ENCODE measurements at places on chromosomes 11 and 22.

- DNase-seq: no peak
Measured at GRCh38 chr11:119847853-119848252, 118.9 kb upstream of the NECTIN1 start.

DNA sequence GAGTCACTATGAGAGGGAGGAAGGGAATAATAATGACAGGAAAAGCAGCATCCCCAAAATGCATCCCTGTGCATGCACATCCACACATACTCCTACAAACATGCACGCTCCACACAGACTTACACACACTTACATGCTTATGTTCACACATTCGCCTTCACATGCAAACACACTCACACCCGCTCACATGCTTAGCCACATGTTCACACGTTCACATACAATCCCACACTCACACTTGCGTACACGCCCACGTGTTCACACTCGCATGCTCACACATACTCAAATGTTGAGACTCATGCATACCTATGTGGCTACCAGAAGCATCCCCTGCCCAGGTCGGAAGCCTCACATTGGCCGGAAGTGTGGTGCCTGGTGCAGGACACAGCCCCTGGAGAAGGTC, 372.1 kb downstream of the MN1 start:
- DNase-seq: no peak

DNA sequence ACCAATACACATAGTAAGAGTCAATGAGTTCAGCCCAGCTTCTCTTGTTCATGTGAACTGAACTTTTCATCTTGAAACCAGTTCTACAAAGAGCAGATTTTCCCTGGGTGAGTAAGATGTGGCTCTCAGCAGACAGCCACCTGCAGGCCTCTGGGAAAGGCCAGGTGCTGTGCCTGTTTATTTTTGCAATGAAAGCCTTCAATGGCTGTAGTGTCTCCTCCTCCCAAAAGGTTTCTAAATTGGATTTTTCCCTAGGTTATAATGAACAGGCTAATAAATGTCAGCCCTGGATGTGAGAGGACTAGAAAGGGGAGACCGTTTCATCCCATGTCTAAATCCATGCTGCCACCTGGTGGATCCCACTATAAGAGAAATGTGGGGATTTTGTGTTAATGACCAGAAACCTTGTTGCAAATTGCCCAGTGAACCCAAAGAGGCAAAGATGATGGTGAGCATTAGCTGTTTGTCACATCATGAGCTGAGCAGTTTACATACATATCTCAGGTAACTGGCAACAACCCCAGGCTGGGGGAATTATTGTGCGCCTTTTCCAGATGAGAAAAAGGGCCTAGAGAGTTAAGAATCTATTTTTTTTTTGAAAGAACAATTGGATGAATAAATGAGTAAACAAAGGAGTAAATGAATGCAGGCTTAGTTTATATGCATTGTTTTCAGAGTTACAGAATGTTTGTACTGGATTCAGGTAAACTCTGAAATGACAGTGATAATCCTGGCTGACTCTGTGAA, 12.7 kb downstream of the C11orf91 start:
- DNase-seq: no peak

DNA sequence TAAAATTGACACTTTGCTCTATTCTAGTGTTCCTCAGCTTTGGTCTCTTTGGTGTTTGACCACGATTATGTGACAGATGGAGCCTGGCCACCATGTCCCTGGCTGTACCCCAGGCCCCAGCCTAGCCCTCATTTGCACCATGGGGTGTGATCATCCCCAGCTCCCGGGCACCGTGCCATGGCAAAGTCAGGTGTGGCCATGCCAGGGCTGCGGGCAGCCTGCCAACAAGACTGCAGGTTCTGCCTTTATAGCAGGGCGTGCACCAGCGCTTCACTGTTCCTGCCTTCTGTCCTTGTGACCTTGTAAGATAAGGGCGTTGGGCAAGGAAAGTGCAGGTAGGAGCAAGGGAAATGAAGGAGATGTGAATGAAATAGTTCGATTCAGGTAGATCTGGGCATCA, 22.4 kb upstream of the APOBEC3A start:
- no peak for DNase-seq

- DNase-seq: no peak
Measured at GRCh38 chr11:39745401-39745800, 1714.1 kb downstream of the LRRC4C start.

DNA sequence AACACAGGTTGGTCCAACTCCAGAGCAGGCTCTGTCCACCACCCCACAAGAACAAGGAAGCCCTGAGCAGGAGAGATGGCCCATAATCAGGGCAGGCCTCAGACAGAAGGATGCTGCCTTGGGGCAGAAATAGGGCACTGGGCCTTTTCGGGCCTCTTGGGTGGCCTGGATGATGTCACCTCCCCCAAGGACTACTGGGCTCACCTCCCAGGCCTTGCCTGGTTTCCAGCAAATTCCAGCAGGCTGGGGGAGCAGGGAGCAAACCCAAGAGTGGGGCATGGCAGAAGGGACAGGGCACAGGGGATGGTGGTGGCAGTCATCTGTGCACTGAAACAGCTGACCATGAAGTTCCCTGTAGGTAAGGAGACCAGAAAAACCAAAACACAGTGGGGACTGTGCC, 5.3 kb upstream of the NAA40 start:
- DNase-seq: no peak

- DNase-seq: no peak
Measured at GRCh38 chr11:134712228-134713145, 300.4 kb upstream of the B3GAT1 start.

GRCh38 chr11:47270331-47271271, 668 bp downstream of the MADD start:
- DNase-seq: no peak

DNA sequence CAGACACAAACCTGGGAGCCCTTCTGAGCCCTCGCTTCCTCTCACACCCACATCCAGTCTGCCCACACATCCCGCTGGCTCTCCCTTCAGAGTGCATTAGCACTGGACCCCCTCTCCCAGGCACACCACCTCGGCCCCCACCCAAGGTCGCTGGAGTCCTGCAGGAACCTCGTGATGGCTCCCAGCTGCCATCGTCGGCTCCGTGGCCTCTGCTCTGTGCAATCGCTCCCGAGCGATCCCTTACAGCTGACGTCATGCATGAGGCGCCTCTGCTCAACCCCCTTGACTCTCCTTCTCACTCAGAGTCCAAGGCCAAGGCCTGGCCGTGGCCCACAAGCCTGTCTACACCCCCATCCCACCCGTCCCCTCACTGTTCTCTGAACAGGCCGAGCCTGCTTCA, 183.9 kb downstream of the EFCAB6 start:
- DNase-seq: no peak

DNA sequence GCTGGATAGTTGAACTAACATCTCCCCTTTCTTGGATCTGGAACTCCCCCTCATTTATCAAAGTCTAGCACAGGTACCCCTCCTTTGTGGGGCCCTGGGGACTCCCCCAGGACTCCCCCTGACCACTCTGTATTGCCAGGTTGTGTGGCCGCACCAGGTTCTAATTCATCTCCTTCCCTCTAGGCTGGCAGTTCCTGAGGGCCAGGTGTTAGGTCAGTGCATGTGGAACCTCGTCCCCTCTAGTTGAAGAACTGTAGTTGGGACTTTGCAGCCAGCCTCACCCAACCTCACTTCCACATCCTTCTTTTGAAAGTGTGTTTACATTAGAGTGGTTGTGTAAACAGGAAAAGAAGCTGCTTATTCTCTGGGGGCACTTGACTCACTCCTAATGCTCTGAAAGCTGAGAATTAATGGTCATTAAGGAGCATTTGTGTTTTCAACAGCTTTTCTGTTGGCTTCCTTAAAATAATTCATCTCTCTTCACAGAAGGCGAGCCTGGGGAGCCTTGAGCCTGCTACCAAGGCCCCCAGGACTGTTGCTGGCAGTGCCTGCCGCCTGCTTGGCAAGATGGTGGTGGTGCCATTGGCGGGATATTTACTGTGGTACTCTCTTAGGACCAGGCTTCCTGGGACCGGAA, 11.8 kb downstream of the UPB1 start:
- no peak for DNase-seq

GRCh38 chr11:46522682-46523281, 71.0 kb downstream of the AMBRA1 start:
- DNase-seq: no peak

DNA sequence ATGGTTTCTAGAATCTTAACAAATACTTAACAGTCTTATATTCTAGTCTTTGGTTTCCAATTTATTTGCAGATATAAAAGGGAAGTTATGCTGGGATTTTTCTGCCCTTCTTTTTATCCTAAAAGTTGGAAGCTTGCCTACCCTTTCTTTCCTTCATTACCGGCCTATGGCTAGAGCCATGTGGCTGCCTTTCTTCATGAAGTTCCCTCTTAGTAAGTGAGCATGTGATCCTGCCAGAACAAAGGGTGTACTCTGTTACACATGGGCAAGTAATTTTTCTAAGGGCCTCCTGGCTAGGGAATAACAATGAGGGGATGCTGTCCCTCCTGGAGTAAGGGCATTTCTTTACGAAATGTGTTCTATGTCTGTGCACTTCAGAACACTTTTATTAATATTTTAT, 252.1 kb upstream of the PITPNB start:
- DNase-seq: no peak

GRCh38 chr22:34946339-34946985, 119.5 kb upstream of the ISX start:
- no peak for DNase-seq

DNA sequence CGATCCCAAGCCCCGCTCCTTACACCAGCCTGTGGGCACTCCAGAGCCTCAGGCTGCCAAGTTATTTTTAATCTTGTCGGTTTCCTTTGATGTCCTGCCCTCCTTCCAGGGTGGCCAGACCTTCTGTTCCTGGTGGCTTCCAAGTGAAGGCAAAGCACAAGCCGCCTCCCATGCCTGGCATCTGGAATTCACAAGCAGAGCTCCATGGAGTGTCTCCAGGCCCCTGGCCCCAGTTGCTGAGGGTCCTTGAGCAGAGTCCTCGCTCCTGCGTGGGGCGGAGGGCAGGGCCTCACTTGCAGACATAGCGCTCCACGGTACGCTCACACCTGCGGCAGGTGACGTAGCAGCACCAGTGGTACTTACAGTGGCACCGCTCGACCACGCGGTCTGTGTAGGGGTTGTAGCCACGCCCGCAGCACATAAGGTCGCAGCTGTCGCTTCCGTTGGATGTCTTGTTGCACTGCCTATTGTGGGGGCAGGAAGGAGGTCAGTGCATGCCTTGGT, 19.5 kb downstream of the WNT11 start:
- DNase-seq: no peak

GRCh38 chr11:3808861-3809623, 682 bp downstream of the PGAP2 start:
- peak; percentile 27 for DNase-seq

- DNase-seq: no peak
Measured at GRCh38 chr11:3183523-3183922, 18.4 kb upstream of the OSBPL5 start.

DNA sequence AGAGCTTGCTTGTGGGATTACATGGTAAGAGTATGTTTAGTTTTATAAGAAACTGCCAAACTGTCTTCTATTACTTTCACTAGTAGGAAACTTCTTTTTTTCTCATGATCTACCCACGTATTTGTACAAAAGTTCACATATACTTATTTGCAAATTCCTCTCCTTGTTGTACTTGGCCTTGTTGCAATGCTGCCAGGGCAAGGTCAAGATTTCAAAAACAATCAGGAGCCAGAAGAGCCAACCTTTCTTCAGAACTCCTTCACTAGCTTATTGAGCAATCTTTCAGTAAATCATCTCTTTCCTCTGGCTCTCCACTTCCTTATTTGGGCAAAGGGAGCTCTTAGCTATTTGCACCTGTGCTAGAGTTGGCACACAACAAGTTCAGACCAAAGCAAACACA, 9.7 kb downstream of the SRSF8 start:
- DNase-seq: no peak

- DNase-seq: no peak
Measured at GRCh38 chr11:47004595-47005033, 68.1 kb downstream of the CSTPP1 start.

- no peak for DNase-seq
Measured at GRCh38 chr22:47549741-47550340, 787.4 kb downstream of the TBC1D22A start.

DNA sequence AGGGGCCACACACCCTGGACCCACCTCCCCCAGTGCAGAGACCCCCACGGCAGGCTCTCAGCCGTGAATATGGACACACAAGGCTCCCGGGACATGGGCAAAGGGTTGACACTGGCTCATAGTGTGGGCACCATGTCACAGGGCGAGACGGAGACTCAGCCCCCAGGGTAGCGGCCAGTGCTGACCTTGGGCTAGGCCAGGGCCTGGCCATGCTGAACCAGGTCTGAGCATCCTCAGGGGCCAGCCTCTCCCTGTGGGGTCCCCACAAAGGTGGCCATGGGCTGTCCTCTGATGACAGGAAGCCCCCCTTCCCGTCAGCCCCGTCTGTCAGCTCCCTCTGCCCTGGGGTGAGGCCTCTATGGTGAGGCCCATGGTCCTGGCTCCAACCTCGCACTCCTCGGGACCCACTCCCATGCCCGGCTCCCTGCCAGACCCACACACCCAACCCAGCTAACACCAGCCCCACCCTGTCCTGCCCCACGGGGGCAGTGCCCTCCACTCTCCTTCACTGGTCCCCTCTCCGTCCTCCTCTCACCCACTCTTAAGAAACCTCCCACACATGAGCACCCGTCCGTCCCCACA, 19.0 kb upstream of the PRODH start:
- DNase-seq: no peak

DNA sequence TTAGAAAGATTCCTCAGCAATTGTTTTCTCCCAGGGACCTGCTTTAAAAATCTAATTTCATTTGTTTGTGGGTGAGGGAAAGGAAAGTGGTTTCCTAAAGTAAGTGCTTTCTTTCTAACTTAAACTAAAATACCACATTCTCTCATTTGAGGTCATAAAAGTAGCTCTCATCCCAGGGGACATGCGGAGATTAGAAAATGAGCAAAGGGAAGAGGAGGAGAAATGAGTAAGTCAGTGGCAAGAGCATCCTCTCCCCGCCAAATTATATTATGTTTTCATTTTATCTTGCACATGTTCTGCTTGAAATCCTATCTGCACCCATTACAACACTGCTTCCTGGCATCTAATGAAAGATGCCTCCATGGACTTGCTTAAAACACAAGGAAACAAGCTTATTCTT, 191.4 kb downstream of the ARHGAP42 start:
- no peak for DNase-seq

- DNase-seq: no peak
Measured at GRCh38 chr11:11382858-11383532, 29.9 kb upstream of the CSNK2A3 start.

GRCh38 chr11:120216426-120217102, 5.7 kb downstream of the OAF start:
- no peak for DNase-seq

All from stimulated activated CD4-positive, alpha-beta T cell treated with anti-CD3 and anti-CD28 coated beads, Interleukin-4, amount 100 ng/mL, for 1 hour (primary cell).